ENCODE measurements at places on chromosomes 7 and 10.

GRCh38 chr10:70367195-70367796 lies 15.1 kb downstream of the LRRC20 start:
- DNase-seq: no peak

DNA sequence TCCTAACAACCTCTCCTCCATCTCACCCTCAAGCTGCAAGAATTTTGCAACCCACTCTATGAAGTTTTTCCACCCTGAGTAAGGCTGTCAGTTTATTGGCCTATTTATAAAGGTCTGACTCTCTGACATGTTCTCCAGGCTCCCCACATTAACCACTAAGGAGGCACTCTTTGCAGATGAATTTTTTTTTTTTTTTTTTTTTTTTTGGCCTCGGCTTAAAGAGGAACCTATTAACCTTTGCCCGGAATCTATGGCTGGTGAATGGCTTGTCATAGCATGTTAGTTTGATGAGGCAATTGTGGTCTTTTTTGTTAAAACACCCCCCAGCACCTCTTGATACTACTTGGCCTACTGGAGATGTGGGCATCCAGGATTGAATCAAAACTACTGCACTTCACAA lies 57.1 kb downstream of the TBXAS1 start:
- no peak for DNase-seq

DNA sequence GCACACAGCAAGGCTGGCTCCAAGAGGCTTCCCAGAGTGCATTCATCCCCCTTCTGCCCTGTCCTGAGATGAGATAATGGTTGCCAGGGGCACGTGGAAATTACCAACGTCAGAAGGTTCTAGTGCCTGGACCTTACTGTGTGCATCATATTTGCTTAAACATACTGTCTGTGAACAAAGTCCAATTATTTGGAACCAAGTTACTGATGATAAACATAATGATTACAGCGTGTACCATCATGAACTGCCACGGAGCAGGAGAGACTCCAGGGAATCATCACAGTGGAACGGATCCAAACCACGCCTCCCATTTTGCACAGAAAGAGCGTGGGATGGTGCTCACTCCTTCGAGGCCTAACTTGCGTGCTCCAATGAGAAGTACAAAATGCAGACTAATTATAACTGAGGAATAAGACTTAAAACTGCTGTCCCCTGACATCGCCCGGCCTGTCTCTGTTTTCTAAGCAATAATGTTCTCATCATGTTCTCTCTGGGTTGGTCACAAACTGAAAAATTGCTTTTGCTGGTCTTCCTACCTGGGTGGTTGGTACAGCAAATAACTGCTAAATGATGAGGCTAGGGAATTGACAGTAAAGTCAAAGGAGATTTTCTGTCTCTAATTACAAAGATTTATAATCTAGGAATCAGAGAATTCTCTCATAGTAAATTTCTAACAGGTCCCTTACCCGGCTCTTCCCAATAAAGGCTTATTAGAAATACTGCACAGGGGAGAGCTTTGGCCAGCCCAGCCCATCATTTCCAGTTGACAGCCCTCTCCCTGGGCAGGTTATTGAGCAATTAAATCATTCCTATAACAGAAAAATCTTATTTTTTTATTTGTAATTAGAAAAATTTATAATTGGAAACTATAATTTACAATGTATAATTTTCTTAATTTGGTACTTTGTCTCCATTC lies 182.2 kb downstream of the CAMK1D start:
- no peak for DNase-seq

DNA sequence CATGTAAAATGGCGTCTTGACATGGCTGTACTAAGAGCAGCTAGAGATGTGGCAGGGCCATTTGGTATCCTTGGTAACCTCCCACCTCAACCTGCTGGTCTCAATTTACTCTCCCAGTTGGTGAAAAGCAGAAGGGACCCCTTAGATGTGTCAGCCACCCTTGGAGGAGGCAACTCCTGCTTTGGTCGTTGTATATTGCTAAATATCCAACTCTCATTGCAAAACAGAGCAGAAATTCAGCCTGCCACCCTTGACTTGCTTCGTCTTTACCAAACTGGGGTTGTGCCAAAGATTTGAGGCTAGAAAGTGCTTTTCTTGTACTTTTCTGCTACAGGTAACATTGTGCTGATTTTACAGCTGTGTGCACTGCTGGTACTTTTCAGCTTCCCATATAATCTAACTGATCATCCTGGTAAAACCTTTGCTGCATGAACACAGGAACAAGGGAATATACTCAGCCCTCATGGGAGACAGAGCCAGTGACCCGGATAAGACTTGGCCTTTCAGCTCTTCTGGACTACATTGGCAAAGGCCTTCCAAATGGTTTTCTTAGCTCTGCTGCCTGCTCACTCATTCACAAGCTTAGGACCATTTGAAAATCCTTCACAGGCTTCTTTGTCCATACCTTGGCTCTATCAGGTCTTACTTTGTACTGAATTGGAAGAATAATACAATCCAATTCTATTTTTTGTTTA lies 2.2 kb upstream of the VSTM4 start:
- no peak for DNase-seq

GRCh38 chr7:552868-553635 lies 33.4 kb upstream of the PDGFA start:
- DNase-seq: no peak
